ENCODE measurements at places on chromosomes 1 and 21.
A peak's percentile ranks its signal among the peaks of the same experiment; 100 is the strongest.

DNA sequence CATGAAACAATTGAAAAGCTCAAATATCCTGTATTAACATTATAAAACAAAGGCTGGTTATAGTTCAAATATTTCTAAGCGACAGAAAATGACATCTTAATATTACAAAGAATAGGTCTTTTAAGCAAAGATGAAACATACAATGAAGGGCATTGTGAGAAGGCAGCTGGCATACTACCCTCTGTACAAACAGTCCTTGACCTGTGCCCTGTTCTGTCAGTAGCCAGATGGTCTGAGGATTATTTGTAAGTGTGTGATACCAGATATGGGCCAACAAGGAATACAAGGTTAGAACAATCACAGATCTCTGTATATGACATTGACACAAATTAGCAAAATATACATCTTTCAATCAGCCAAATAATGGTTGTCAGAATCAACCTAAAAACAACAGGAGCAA is 1350.4 kb downstream of the AMY1C start:
- peak; percentile 81 for DNase-seq

DNA sequence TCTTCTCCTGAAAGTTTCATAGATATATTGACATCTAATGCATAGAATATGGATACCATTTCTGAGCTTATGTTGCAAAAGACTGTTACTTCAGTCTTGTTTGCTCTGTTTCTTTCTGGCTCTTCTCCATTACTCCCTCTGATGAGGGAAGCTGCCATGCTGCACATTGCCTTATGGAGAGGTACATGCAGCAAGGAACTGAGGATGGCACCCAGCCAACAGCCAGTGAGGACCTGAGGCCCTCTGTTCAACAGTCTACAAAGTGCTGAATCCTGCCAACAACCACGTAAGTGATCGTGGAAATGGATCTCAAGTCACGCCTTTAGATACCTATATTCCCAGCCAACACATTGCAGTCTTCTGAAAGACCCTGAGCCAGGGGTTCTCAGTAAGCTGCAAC is 66.6 kb upstream of the ADAMTS5 start:
- DNase-seq: no peak

DNA sequence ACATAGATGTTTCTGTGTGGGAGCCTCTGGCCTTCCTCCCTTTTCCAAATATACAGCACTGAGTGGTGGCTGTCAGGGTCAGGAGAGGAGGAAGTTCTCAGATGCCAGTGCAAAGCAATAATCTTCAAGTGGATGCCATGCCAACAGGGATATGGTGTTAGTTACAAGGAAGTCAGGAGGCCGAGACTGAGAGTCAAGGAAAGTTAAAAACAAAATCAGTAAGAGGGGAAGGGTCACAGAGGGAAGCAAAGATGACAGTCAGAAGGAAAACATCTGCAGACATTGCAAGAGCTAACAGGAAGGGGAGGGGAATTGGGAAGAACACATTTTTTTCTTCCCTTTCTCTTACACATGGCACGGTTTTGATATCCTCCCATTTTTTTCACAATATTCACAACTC is 691.4 kb downstream of the ADGRL2 start:
- DNase-seq: no peak

DNA sequence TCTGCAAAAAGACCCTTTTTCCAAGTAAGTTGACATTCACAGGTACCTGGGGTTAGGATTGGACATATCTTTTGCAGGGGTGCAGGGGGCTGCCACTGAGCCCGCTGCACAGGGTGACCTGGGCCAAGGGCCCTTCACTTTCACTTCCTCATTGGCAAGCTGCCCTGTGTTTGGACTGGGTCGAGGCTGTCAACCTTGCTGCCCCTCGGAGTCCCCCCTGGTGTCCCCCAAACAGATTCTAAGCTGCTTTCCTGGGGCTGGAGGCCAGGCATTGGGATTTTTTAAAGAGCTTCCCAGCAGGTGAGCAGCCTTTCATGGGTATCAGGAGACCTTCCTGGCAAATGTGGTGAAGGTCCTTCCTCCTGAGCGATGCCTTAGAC is 7.9 kb upstream of the UMODL1 start:
- peak; percentile 81 for DNase-seq

DNA sequence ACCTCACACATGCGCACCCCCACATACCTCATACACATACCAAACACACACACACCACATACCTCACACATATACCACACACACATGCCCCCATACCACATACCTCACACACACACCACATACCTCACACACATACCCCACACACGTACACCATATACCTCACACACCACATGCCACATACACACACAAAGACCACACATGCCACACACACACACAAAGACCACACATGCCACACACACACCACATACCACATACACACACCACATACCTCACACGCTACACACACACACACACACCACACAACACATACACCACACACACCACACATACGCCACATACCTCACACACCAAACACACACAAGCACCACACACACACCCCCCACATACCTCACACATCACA is 30.0 kb downstream of the HIVEP3 start:
- no peak for DNase-seq

DNA sequence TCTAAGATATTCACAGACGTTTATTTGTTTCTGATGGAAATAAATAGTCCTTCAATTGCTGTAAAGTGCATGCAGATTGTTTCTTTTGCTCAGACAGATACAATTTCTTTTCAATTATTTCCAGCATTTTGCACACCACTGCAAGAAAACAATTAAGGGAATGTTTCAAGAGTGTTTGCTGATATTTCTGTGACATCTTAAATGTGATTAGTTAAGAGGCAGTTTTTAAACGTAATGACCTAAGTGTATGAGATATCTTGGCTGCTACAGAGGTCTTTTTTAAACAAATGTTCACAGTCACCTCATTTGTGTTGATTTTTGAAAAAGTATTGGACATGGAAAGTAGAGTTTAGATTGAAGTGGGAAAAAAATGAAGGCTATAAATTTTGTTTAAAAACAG is 262.3 kb upstream of the BRINP3 start:
- DNase-seq: no peak

GRCh38 chr1:163661391-163661790 is 339.6 kb downstream of the NUF2 start:
- DNase-seq: no peak

DNA sequence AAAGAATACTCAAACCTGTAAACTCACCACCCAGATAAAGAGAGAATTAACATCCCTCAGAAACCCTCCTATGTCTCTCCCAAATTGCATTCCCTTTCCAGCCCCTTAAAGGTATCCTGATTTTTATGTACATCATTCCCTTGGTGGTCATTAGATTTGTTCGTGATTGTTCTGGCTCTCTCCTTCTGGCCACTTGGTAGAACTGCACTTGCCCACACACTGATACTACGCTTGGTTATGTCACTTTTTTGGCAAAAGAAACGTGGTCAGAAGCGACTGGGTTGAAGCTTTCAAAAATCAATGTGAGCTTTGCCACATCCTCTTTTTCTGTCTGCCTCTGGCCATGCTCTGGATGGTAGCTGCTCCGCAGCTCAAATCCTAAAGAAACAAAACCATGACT is 76.3 kb downstream of the KRTAP19-8 start:
- no peak for DNase-seq
